IPS DF 6.9 (cell line): ENCODE measurements at places on chromosomes 2 and 18.
A peak's percentile ranks its signal among the peaks of the same experiment; 100 is the strongest.

- no peak for DNase-seq
These were observed 309.3 kb upstream of the MYT1L start for GRCh38 chr2:2640371-2640770.

DNA sequence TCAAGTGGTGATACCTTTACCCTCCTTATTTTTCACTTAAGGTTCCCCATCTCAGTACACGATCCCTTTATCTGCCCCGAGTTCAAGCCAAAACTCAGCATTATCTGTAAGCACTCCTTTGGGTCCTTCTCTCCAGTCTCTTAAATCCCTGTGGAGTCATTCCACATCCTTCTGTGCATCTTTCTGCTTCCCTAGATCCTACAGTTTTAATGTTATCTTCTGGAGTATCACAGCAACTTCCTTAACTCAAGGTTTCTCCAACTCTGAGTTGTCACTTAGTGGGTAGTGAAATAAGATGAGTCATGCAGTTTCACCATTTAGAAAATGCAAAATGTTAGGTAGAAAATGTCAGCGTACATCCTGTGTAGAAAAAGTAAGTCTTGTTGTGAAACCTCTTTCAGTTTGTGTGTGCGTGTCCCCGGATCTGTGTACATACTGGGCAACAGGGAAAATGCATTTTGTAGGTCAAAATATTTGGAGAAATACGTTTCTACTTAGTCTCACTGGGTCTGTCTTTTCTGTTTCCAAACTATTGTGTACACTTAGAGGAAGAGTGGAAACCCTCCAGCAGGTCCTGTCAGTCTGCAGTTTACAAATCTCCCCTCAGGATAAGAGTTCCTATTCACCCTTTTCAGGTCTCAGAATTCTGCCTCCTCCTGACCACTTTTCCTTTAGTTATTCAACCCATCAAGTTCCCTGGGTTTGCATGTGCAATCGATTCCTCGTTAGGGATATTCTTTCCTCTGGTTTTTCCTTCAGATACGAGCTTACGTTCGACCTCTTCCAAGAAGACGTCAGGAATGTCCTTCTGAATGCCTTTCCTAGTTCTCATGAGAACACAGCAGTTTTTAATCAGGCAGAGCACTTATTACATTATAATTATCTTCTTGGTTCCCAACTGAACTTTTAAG lies 154.8 kb downstream of the TGIF1 start:
- no peak for DNase-seq

DNA sequence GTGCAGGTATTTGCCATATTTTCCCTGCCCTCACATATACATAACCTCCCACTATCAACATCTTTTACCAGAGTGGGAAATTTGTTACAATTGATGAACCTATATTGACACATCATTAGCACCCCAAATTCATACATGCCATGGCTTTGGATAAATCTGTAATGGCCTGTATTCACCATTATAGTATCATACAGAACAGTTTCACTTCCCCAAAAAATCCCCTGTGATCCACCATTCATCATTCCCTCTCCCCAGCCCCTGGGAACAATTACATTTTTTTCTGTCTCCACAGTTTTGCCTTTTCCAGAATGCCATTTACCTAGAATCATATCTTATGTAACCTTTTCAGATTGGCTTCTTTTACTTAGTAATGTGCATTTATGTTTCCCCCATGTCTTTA lies 494.5 kb downstream of the RNF144A start:
- DNase-seq, result no peak

- DNase-seq, result no peak
These were observed 5.4 kb upstream of the GRHL1 start for GRCh38 chr2:9946076-9946475.

GRCh38 chr2:39996653-39997080 lies 217.6 kb upstream of the THUMPD2 start:
- no peak for DNase-seq

GRCh38 chr2:215557701-215558100 lies 121.8 kb upstream of the FN1 start:
- no peak for DNase-seq

- no peak for DNase-seq
These were observed 72.4 kb downstream of the RHOB start for GRCh38 chr2:20519309-20519708.

GRCh38 chr2:105431367-105432043 lies 32.7 kb upstream of the FHL2 start:
- no peak for DNase-seq

GRCh38 chr2:65055422-65056214 lies 598 bp upstream of the CEP68 start:
- no peak for DNase-seq

- DNase-seq, result no peak
These were observed 20.7 kb upstream of the C1QL2 start for GRCh38 chr2:119179202-119179601.

DNA sequence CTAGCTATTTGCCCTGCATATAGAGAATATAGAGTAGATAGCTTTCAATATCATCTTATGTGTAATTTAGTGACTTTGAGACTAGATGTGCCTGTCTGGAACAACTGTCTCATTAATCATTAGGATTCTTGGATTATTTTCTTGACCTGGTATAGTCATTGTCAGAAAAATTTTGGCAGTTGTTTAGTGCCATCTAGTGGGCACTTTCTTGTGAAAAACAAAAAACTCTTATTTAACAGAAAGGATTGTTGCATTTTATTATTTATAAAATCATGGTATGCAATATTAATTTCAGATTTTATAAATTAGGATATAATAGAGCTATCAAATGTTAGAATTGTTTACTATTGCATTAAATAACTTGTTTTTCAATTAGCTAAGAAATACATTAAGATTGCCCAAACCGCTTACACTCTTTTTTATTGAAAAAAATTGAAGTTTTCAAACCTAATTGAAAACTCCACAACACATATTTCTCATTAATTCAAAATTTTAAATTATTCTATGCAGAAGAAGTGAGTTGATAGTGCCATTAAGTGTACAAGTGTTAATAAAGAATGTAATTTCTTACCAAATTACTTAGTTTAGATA lies 80.3 kb downstream of the DYNAP start:
- DNase-seq, result no peak

DNA sequence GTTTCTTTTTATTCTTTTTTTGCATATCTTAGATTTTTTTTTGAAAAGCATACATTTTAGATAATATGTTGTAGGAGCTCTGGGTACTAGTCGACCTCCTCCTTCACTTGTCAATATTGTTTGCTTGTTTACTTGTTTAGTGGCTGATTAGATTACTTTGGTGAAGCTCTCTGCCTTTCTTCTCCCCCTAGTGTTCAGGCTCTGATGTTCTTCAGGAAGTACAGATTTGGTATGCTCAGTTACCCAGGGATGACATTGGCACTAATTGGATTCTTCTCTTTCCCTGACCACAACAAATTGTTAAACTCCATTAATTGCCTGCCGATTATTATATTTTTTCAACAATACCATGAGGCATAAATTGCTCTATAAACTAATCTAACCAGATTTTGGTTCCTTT lies 491.2 kb downstream of the SUCLG1 start:
- no peak for DNase-seq

DNA sequence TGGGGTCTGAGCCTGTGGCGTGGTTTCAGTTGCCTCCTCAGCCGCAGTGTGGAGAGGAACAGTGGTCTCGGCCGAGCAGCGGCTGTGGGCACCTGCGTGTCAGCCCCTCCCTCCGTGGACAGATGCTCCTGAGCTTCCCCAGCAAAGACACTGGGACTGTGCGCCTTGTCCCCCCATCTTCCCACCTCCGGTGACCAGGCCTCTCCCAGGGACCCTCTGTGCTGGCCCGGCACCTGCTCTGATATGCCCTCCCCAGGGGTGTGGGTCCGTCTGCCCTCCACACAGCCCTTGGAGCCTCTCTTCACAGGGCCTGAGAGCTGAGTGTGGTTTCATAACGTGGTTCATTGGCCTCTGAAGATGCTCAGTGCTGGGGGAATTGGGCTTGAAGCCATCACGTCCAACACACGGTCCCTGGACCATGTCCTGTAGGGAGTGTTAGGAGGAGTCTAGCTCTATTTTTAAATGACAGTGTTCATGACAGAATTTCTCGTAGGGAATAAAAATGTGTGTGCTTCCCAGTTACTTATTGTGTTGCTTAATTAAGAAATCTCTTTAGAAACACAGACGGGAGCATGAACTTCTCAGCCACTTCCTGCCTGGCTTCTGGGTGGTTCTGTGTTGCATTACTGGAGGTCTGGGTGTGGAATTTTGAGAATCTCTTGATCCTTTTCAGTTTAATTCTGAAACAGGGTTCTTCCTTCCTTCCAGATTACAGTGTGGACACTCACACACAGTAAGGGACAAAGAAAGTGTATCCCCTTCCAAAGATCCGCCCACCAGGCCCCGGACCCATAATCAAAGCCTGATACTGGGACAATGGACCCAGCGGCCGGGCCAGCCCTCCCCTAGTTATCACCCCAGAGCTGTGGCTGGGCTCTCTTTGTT lies 110.7 kb downstream of the NFATC1 start:
- no peak for DNase-seq

DNA sequence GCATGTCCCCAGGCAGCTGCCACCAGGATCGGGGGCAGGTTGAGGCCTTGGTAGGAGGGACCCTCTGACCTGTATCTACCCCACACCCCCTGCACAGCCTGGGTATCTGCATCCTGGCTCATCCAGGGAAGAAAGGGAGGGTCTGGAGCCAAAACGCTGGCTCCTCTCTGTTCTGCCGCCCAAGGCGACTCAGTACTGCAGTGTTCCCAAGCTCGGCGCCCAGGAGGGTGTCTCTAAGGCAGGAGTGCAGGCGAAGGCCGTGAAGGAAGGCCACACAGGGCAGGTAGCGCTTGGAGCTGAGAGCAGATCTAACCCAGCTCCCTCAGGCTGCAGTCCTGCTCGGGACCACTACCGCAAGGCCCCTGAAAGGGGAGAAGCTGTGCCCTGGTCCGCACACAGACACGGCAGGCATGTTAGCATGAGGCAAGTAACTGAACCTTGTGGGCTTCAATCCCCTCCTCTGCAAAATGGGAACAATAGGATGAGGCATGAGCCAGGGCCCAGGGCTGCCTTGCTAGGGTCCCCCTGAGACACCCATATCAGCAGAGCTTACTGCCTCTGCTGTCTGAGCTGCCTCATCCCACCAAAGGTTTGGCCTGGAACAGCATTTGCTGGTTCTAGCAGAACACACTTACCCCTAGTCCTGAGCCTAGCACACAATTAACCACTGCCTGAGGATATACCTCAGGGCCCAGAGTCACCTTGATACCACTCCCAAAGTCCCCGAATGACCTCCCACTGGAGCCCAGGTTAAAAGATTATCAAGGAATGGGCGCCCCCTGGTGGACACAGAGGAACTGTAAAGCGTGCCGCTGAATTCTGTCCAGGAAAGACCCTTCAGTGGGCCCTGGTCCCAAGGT lies 6.5 kb downstream of the PTMA start:
- peak; percentile 81 for DNase-seq

DNA sequence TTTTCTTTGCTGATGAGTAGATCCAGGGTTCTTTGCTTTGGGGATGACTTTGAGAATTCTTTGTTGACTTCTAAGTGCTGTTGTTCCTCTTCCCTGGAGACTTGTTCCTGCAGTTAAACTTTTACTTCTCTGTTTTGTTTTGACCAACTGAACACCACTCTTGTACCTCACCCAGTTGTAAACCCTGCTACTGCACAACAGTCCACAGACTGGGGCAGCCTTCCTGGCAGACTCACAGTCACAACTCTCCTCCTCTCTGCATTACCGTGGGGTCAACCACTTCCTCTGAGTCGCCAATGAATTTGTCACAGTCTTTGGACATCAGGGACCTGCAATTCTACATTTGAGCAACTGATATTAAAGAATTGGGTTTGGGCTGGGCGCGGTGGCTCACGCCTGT lies 3.8 kb upstream of the SLC8A1 start:
- DNase-seq, result no peak

DNA sequence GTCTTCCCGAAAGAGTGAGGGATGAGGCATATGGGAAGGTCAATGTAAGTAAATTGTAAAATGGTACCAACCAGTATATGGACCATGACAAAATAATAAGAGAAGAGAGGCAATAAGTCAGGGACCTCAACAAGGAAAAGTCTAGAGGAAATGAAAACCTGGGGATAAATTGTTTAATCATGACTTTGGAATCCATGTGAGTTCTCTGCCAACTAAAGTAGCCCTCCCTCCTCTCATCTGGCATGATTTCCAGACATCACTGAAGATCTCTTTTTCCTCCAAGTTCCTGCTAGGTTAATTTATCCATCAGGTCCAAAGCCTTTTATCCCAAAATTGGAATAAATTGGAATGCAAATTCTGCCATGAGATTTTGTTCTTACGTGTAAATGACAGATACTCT lies 417.9 kb downstream of the NRXN1 start:
- no peak for DNase-seq

DNA sequence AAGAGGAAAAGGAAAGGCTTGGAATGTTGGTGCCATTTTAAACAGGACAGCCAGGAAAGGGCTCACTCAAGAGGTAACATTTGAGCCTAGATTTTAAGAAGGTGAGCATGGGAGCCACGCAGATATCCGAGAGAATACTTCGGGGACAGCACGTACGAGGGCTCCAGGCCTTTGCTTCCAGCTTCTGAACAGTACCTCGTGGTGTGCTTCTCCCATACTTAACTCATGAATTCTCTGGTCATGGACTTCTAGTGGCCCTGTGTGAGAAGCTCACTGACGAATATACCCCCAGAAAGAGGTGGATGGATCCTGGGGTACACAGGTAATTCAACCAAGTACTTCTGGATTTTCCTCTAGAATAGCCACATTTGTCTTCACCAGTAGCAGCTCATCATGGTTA lies 2.7 kb upstream of the VIT start:
- DNase-seq, result no peak

DNA sequence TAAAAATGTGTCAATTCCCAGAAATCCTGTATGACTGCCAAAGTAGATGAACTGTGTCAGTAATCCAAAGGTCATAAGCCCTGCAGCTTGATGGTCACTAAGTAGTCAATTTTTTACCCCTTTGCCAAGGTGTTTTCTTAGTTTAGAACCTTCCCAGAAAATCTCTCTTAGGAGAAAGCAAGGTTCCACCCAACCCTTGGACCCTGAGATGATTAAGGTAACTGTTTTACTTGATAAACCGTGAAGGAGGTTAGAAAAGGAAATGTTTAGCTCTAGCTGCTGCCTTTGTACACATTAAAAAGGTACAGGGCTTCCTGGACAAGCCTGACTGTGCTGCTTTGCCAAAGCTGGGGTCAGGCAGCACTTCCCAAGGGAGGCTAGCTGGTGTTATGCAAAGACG lies 24.4 kb upstream of the LRP2 start:
- no peak for DNase-seq

DNA sequence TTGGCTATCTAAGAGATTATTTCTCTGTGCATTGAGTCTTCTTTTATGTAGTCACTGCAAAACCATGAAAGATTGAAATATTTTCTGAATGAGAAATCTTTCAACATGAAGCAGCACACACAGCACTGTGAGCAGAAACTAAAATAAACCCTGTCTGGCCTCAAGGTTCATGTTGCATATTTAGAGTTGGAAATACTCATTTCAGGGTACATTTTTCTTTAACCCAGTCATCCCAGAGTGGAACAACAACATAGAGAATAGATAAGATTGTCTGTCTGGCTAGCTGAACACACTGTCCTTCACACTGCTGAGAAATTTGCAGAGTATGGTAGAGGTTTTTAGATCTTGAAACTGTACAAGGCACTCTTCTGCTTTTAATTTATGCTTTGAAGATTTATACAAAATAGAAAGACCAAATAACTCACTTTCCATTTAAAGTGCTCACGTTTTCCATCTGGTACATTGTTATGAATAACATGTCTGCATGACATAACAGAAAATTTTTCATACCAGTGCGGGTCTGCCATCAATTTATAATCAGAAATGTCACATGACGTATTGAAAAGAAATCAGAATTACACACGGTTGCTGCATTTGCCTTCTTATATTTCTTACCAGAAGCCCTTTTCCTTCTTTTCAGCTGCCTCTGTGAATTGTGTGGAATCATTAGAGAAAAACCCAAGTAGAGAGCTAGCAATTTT lies 25.0 kb upstream of the FN1 start:
- DNase-seq, result no peak
